ENCODE measurements at places on chromosomes 12 and 14. TPM values are rescaled to one million over a fixed set of nuclear protein-coding genes. Genes with fewer than 3 reads are reported as not detected.

The SOAT2 gene
- total RNA-seq = not detected

The HOXC6 gene
- total RNA-seq = not detected

The CYP27B1 gene
- total RNA-seq = 3.2 TPM

The FLVCR2 gene
- 1.7 TPM for total RNA-seq

The C12orf54 gene
- total RNA-seq = not detected

The ARHGEF40 gene
- 144 TPM for total RNA-seq

The GDF3 gene
- total RNA-seq = not detected

The FGF23 gene
- not detected for total RNA-seq

The KCNA5 gene
- 6.5 TPM for total RNA-seq

The PCNX4 gene
- 52.9 TPM for total RNA-seq

The CNPY2 gene
- 149 TPM for total RNA-seq

The LIMA1 gene
- total RNA-seq = 120 TPM

The SGPP1 gene
- 23.1 TPM for total RNA-seq

The AMN gene
- total RNA-seq = 0.30 TPM

The NFATC4 gene
- 93.4 TPM for total RNA-seq

The TAS2R43 gene
- 0.22 TPM for total RNA-seq

The GDF11 gene
- total RNA-seq = 18.3 TPM

The PLEKHG3 gene
- 131 TPM for total RNA-seq

The MMP14 gene
- total RNA-seq = 486 TPM

The CACNB3 gene
- total RNA-seq = 57.5 TPM

The ANG gene
- 7.3 TPM for total RNA-seq

The CACNA1C gene
- total RNA-seq = 27.0 TPM

The OVCH1 gene
- total RNA-seq = 0.89 TPM

The PPFIA2 gene
- total RNA-seq = 0.46 TPM

The STRN3 gene
- total RNA-seq = 39.5 TPM

The TBX3 gene
- 2.5 TPM for total RNA-seq

The MAP1LC3B2 gene
- 3.3 TPM for total RNA-seq

The RNASE7 gene
- not detected for total RNA-seq

The ACSS3 gene
- total RNA-seq = 1.9 TPM

The TM7SF3 gene
- 43.8 TPM for total RNA-seq

The OTOGL gene
- total RNA-seq = 0.92 TPM

The PLXNC1 gene
- total RNA-seq = 0.67 TPM

The HOXC12 gene
- total RNA-seq = not detected

The MUCL1 gene
- total RNA-seq = not detected

The LHX5 gene
- total RNA-seq = not detected

The SERPINA12 gene
- not detected for total RNA-seq

The TMEM253 gene
- total RNA-seq = 1.1 TPM

The DPPA3 gene
- not detected for total RNA-seq

The ERP27 gene
- total RNA-seq = 0.73 TPM

The TAS2R19 gene
- total RNA-seq = 1.9 TPM

The TNFAIP2 gene
- 16.7 TPM for total RNA-seq

The FGF6 gene
- not detected for total RNA-seq

The KLHL33 gene
- total RNA-seq = not detected

The ADCY4 gene
- total RNA-seq = 5.2 TPM

The NANOG gene
- total RNA-seq = not detected

The MANSC4 gene
- total RNA-seq = not detected

The NXPH4 gene
- 75.4 TPM for total RNA-seq

The RASSF8 gene
- 46.2 TPM for total RNA-seq

The CCDC196 gene
- total RNA-seq = not detected

The IFNG-AS1 gene
- total RNA-seq = not detected

The SMOC1 gene
- total RNA-seq = 1.7 TPM

The BMAL2 gene
- total RNA-seq = 12.0 TPM
